ENCODE measurements at places on chromosomes 16 and 17.

GRCh38 chr16:46649588-46650253 lies 28.5 kb upstream of the SHCBP1 start:
- DNase-seq = no peak

GRCh38 chr17:40779181-40779909 lies 3.0 kb downstream of the KRT27 start:
- DNase-seq = peak; percentile 10

DNA sequence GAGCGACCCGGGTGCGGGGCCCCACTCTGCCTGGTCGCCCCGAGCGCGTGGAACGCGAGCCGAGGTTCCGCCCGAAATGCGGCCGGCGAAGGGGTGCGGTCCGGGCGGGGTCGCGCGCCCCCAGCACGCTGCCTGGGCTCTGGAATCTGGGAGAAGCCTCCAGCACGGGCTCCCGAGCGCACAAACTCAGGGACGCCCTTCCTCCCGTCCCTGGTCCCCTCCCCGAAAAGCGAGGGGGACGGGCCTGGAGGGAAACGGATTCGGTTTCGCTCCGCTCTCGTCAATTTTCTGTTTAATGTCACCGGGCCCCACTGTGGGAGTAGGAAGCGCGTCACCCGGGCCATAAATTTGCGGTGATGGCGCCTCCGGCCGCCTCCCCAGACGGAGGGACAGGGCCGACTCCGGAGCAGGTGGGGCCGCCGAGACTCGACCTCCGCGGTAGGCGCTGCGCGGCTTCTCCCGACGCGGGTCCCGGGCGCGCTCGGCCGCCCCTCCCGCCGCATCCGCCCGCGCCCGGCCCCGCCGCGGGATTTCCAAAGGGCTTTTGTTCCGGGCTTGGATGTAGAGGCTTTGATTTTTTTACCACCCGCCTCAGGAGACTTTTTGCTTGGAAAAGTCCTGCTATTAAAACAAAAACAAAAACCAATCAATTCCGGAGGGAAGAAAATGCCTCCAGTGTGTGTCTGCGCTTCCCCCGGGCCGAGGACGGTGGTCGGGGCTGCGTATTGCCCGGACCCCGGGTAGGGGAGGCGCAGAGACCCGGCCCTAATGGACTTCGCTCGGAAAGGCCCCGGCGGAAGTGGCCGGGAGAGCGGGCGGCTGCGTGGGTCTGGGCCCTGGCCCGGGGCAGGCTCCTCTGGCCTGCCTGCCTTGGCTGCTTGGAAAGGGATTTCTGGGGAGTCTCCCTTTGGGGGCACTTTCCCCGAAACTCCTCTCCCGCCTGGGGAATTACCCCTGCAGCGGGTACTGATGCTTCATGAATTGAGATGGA lies 7.9 kb upstream of the BAHCC1 start:
- DNase-seq = no peak

- no peak for DNase-seq
Measured at GRCh38 chr17:4073983-4074830, 68.6 kb downstream of the ZZEF1 start.

DNA sequence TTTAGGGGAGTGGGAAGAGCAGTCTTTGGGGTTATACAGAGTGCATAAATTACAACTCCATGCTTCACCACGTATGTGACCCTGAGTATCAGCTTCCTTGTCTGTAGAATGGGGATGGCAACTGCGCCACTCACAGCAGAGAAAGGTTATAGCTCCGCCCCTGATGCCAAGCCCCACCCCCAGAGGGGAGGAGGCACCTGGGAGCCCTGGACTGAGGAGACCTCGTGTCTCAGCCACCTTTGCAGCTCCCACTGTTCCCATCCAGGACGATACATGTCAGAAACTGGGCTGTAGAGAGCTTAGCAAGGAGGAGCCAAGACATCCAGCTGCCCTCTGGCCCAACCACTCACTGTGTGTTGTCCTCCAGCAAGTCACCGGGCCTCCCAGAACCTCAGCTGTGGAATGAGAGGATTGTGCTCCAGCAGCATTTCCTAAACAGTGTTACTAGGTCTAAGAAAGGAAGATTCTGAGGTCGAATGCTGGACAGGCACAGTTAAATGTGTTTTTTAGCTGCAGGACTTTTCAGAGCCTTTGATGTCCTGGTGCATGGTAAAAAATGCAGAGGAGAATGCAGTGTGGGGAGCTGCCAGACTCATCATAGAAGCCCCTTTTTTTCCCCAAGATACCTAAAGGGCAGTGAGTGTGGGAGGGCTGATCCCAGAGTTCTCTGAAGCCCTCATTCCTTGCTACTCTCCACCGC lies 49.4 kb downstream of the BEAN1 start:
- no peak for DNase-seq

- no peak for DNase-seq
Measured at GRCh38 chr17:42361781-42362186, 26.5 kb downstream of the STAT3 start.

GRCh38 chr16:89023621-89024511 lies 46.9 kb upstream of the CBFA2T3 start:
- no peak for DNase-seq

GRCh38 chr17:45265821-45266220 lies 3.9 kb upstream of the SPATA32 start:
- DNase-seq = no peak

- DNase-seq = no peak
Measured at GRCh38 chr17:6815775-6816174, 15.8 kb downstream of the TEKT1 start.

DNA sequence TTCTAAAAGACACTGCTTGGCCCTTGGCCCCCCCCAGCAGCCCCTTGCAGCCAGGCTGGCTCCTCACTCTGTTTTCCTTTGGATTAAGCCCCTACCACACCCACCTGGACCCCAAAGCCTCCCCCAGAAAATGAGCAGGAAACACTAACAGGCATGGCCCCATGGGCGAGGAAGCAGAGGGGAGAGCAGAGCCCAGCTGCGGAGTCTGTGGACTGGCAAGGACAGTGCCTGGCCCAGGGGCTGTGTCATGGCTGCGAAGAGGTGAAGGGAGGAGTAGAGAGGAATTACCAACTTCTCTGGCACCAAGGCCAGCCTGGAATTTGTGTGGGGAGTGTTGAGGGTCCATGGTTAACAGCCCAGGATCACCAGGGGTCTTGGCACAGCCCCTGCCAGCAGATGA lies 47.4 kb downstream of the MRC2 start:
- no peak for DNase-seq

DNA sequence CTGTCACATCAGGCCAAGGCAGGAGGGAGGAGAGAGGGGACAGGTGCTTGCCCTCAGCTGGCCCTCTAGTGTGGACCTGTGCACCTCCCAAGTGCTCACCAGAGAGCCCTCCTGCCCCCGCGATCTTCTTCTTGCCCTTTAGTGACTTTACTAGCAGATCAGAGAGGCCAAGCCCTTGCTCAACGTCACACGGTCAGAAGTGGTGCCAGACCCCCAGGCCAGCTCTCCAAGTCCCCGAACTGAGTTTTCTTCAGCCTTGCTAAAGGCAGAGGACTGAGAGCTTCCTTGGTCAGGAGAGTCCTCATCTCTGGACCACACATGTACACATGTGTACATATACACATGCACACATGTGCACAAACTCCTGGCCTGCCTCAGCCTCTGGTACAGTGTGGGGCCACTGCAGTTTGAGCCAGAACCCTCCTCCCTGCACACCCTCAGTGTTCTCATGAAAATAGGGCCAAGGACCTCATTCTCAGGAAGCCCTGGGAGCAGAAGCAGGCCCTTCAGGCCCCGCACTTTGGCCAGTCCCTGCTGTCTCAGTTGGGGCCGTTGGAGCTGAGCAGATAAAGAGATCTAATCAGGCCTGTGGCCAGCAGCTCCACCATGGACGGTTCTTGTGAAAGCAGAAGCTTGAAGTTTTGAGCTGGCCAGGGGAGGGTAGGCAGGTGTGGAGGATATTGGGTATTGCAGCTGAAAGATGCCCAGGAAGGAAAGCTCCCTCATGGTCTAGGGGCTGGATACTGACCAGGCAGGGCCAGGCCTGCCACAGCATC lies 7.4 kb upstream of the EPX start:
- no peak for DNase-seq

DNA sequence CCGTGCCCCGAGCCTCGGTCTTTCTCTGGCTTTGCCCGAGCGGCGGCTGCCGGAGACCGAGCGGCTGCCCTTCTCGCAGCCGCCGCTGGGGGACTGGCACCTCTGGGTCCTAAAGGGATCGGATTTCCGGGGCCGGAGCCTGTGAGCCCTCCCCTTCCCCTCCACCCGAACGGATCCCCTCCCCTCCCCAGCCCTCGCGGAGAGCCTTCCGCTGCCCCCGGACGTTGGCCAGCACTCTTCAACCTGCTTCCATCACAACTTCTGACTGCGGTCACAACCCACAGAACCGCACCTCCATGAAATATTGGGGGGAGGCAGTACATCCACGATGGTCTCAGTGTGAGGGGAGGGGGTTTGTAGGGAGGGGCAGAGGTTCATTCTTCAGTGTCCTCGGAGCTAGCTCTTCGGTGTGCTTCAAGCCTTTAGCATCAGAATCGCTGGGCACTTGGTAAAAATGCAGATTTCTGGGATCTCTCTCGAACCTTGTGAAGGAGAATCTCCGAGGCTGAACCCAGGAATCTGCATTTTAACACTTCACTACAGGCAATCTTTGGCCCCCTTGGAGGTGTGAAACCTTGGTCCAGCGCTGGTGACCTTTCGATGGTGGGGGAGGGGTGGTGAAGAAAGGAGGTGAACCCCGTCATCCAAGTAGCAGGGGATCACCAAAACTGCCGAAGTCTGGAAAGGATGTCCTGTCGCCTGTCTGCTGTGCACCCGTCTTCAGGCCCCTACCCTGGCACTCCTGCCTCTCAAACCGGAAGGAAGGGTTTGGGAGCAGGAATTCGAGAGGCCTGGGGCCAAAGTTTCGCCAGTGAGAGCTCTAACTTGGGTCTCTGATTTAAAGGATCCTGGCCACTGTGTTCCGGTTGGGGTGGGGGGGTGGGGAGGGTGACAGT lies 812 bp upstream of the PPP1R9B start:
- DNase-seq = peak; percentile 75

- no peak for DNase-seq
Measured at GRCh38 chr16:10162981-10163380, 19.2 kb downstream of the GRIN2A start.

DNA sequence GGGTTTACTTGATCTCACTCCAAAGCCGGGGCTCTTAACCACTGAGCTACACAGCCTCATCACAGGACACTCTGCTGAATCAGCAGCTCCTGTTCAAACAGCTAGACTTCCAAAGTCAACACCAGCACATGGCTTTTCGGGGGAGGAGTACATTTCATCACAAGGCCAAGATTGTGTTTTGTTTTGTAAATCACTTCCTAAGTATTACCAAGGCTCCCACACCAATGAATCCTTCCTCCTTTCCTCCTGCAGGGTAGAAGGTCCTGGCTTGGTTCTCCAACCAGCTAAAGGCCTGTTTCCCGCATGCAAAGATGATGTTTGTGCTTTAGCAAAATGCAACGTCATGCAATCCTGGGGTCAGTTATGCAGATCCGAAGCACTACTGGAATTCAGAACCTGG lies 152.5 kb downstream of the XYLT1 start:
- no peak for DNase-seq

DNA sequence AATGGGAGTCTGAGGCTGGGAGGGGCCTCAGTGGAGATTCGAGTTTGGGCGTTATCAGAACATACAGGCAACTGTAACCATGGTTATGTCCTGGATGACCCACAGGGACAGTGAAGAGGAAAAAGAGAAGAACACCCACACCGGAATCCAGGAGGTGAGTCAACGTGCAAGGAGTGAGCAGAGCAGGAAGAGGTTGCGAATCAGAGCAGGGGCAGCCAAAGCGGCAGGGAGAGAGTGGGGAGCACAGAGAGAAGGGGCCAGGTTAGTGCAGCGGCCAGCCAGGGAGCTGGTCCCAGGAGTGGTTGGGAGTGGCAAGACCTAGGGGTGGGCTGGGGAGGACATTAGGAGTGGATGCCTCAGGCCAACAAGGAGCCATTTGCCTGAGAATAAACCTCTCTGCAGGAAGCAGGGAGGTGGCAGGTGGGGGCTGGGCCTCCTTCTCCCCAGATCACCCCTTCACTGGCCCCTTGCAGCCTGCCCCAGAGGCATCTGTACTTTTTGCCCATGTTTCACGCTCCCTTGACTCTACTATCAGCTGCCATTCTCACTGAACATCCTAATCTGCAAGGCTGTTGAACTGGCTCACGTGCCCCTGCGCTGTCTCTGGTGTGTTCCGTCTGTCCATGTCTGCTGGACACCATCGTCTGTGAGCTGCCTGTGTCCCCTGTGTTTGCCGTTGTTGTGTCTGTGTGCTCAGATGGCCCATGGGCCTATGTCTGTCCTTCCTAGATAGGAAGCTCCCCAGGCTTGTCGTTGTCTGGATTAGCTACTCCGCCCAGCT lies 5.1 kb downstream of the KRT13 start:
- no peak for DNase-seq

- no peak for DNase-seq
Measured at GRCh38 chr16:14510939-14511799, 118.9 kb downstream of the PARN start.

DNA sequence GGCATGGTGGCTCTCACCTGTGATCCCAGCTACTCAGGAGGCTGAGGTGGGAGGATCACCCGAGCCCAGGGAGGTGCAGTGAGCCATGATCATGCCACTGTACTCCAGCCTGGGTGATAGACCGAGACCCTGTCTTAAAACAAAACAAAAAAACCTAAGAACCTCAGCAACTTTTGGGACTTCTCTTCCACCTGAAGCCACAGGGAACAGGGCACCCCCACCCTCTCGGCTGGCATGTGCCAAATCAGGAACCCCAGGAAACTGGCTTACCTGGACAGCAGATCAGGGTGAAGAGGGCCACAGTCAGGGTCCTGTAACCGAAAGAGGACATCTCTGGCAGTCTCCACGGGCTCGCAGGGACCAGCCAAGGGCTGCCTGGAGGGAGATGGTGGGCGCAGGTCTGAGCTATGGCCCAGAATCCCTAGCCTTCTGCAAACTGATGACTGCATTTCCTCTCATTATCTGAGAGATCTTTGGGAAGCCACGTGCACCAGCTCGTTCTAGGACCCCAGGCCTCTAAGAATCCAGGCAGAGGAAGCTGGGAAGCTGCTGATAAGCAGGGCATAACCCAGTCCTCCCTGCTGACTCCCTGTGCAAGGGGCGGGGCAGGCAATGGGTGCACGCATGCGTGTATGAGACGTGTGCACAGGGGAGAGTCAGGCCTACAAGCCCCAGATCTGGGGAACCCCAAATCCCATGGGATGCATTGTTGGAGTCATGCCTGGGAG lies 8.4 kb downstream of the PRR29 start:
- no peak for DNase-seq
